ENCODE measurements at places on chromosomes 11 and 22.

DNA sequence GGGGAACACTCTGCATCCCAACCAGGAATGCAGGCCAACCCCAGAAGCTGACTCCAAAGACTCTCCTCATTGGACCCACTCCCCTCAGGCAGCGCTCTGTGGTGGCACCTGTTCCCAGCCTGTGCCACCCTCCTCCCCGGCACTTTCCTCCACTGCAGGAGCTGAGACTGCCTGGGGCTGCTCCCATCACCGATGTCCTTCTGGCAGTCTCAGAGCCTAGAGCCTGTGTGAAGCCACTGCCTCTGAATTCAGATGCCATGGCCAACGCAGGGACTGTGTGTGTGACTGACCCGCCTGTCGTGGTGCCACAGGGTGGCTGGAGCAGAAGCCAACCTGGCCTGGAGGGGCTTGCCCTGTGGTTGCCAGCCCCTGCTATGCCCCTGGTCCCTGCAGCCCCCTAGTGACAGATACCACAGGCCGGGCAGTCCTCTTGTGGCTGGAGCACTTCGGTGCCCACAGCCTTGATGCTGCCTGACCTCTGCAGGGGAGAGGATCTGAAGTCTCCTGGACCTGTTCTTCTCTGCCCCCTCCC is 43.2 kb downstream of the TBX1 start:
- DNase-seq: no peak

GRCh38 chr11:128297805-128298204 is 289.6 kb downstream of the ETS1 start:
- DNase-seq: no peak

DNA sequence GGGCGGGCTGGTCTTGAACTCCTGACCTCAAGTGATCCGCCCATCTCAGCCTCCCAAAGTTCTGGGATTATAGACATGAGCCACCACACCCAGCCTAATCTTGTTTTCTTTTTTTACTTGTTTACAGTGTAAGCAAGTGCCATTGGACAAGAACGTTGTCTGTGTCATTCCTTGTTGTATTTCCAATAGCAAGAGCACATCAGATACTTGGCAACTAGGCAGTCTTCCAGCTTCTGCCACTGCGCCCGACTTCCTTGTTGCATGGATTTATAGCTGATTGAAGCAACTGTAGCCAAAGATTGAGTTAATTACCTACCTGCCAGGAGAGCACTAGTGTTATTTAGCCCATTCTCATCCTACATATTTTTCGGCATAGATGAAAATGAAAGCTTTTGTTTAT is 3.1 kb upstream of the SGSM3 start:
- DNase-seq: no peak

GRCh38 chr22:44479662-44480061 is 18.4 kb downstream of the RTL6 start:
- no peak for DNase-seq

GRCh38 chr11:86807360-86807759 is 7.0 kb downstream of the PRSS23 start:
- DNase-seq: no peak

DNA sequence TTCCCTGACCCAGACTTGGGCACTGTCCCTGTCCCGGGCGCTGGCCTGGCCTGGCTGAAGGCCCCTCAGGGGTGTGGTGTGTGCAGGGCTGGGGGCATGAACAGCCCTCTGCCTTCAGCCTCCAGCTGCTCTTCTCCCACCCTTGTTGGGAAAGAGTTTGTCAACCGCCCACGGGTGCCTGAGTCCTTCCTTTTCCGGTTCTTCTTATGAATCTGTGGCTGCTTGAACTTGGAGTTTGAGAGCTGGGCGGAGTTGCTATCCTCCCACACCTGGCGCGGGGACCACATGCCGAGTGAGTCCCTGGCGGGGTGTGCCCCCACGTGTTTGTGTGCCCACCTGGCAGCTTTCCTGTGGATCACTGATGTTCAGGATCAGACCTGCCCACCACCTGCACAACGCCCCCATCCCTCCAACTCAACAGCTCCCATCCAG is 13.4 kb downstream of the NFAM1 start:
- no peak for DNase-seq

DNA sequence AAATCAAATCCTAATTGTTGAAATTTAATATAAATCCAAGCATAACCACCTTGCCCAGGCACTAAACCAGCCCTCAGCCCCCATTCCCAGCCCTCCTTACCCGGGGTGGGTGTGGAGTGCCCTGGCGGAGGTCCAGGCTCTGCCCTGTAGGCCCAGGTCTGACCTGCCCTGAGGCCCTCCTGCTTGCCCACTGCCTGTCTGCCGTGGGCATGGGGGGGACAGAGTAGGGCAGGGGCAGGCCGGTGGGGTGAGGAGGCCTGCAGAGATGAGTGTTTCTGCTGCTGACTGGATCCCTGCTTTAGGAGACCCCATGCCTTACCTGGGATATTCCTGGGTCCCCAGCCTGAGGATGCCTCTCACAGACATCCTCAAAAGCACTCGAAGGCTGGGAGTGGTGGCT is 3.6 kb upstream of the CHID1 start:
- no peak for DNase-seq

- no peak for DNase-seq
Measured at GRCh38 chr11:22479971-22480720, 142.0 kb downstream of the SLC17A6 start.

DNA sequence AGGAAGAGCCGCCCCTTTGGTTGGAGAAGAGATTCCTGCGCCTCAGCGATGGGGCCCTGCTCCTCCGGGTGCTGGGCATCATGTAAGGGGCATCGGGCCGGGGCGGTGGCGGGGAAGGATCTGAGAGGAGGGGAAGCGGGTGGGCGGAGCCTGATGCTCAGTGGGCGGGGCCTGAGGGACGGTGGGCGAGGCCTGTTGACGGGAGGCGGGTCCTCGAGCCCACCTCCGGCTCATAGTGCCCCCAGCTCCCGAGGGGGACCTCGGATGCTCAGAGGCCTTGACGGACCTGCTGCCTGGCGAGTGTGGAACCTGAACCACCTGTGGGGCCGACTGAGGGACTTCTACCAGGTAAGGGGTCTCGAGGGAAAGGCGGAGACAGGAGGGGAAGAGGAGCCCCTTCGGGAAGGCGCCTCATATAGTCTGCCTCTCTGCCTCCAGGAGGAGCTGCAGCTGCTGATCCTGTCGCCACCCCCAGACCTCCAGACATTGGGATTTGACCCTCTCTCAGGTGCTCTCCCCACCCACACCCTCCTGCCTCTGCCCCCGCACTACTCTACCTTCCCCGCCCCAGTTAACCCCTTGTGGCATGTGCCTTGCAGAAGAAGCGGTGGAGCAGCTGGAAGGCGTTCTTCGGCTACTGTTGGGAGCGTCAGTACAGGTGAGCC is 799 bp downstream of the CCDC88B start:
- DNase-seq: peak; percentile 62

GRCh38 chr11:46338636-46338987 is 8.7 kb upstream of the DGKZ start:
- no peak for DNase-seq

DNA sequence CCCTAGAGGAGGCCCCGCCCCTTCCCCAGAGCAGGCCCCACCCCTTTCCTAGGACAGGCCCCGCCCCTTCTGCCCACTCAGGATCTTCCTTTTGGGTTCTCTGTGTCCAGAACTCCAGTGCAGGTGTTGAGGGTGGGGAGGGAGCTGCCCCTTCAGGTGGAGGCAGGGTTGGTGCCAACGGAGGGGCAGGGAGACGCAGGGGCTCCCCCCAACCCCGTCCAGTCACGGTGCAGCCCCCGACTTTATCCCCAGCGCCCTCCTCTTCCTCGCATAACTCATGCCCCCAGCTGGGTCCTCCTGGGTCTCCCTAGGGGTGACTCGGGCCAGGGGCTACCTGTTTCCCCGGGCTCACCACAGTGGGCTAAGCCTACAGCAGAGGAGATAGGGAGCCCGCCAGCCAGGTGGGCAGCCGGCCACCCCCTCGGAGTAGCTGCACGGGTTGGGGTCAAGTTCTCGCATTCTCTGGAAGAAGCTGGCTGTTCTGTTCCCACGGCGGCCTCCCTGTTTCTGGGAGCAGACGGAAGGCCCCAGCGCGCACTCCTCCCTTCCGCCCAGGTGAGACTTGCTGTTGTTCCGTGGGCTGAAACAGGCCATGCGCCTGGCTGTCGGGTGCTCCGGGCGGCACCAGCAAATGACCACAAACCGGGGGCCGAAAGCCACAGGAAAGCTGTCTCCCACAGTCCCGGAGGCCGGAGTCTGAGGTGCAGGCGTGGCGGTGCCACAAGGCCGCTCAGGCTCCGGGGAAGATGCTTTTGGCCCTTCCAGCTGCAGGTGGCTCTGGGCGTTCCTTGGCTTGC is 38.9 kb downstream of the MUC2 start:
- DNase-seq: no peak

- no peak for DNase-seq
Measured at GRCh38 chr11:44096360-44097185, 1.1 kb downstream of the EXT2 start.

GRCh38 chr11:62958547-62959421 is 26.0 kb downstream of the SLC22A6 start:
- DNase-seq: no peak

- peak; percentile 12 for DNase-seq
Measured at GRCh38 chr11:14974515-14975251, 2.5 kb upstream of the CALCA start.

GRCh38 chr22:35470903-35471321 is 69.7 kb upstream of the RASD2 start:
- DNase-seq: no peak

DNA sequence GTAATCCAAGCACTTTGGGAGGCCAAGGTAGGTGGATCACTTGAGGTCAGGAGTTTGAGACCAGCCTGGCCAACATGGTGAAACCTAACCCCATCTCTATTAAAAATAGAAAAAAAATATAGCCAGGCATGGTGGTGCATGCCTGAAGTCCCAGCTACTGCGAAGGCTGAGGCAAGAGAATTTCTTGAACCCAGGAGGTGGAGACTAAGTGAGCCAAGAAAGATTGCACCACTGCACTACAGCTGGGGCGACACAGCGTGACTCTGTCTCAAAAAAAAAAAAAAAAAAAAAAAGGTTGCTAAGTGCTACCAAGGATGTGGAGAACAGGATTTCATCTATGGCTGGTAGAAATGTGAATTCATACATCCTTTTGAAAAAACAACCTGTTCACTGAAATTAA is 36.6 kb downstream of the ATG16L2 start:
- DNase-seq: no peak

DNA sequence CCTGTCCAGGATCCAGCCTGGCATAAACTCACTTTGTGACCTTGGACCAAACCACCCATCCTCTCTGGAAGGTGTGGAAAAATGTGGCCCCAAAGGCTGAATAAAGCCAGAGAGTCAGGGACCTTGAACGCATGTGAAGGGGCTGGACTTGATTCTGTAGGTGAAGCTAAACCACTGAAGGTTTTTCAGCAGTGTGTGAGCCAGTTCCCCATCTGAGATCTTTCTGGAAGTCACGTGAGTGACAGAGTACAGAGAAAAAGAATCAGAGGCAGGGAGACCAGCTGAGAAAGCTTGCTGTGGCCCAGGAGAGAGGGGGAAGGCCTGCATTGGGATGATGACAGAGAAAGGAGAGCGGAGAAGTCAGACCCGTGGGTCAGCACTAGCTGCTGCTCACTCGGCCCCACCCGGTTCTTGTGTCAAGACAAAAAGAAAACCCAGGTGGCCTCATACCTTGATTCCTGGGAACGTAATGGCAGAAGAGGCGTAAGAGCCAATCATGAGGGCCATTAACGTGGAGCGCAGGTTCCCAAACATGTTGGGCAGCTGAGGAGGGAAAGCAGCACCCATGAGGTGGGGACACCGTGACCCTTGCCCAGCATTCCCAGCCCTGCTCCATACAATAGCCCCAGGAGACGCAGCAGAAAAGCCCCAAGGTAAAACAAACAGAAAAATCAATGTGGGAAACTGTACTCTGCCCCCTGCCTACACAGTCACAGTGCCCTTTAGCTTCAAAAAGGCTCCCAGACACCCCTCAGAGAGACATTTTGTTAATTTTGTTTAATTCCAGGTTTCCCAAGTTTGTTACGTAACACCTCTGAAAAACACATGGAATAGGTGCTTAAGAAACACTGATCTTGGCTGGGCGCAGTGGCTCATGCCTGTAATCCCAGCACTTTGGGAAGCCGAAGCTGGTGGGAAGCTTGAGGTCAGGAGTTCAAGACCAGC is 17.9 kb downstream of the SLC43A1 start:
- no peak for DNase-seq
